Suprapubic skin (tissue), 4 donors: ENCODE measurements at places on chromosomes 2 and 18. TPM values are rescaled to one million over a fixed set of nuclear protein-coding genes. Genes with fewer than 3 reads are reported as not detected.
A peak's percentile ranks its signal among the peaks of the same experiment; 100 is the strongest.

GRCh38 chr18:55483266-55483871 is 104.6 kb downstream of the TCF4 start:
- H3K4me1 ChIP-seq, result peaks cover 8% of the 10 kb centered on the region
- no peak overlapping the region for H3K27ac ChIP-seq
- no peaks in the 10 kb centered on the region for H3K27me3 ChIP-seq
- no peaks in the 10 kb centered on the region for H3K36me3 ChIP-seq
- no peak overlapping the region for H3K4me3 ChIP-seq
- DNase-seq, result no peak

DNA sequence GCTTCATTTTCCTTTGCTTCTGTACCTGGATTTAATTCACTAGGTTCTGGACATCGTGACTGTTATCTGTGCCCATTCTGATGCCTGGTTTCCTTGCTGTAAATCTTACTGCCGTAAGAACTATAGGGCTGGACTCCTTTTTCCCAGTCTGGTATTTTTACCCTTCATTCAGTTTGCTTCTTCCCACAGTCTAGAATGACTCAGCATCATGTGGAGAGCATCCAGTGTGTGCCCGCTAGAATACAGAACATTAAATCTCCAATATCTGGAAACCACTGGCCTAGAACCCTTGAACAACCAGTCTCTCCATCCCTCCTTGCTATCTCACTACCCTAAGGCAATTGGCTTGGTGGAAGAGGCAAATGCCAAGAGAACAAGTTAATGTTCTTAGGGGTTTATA is 1075.4 kb upstream of the ZEB2 start:
- no peak overlapping the region for H3K4me3 ChIP-seq
- H3K4me1 ChIP-seq, result peaks cover 26% of the 10 kb centered on the region
- DNase-seq, result no peak
- no peak overlapping the region for H3K27ac ChIP-seq

- DNase-seq, result no peak
- H3K4me1 ChIP-seq, result peaks cover 21% of the 10 kb centered on the region
- H3K27ac ChIP-seq, result no peak overlapping the region
- H3K27me3 ChIP-seq, result peaks cover 73% of the 10 kb centered on the region
Measured at GRCh38 chr2:45168711-45169338, 159.6 kb upstream of the SIX2 start.

GRCh38 chr2:172965433-172966212 is 110.0 kb upstream of the MAP3K20 start:
- no peaks in the 10 kb centered on the region for H3K36me3 ChIP-seq
- H3K4me3 ChIP-seq, result no peak overlapping the region
- no peaks in the 10 kb centered on the region for H3K27me3 ChIP-seq
- H3K4me1 ChIP-seq, result peaks cover 26% of the 10 kb centered on the region

- no peaks in the 10 kb centered on the region for H3K4me1 ChIP-seq
- no peaks in the 10 kb centered on the region for H3K27me3 ChIP-seq
- H3K4me3 ChIP-seq, result no peak overlapping the region
- no peak overlapping the region for H3K27ac ChIP-seq
- peaks cover 37% of the 10 kb centered on the region for H3K36me3 ChIP-seq
- no peak for DNase-seq
Measured at GRCh38 chr18:12433829-12434540, 26.3 kb downstream of the PRELID3A start.

GRCh38 chr2:33099989-33100388 is 153.2 kb downstream of the LTBP1 start:
- H3K27me3 ChIP-seq, result no peaks in the 10 kb centered on the region
- H3K36me3 ChIP-seq, result no peaks in the 10 kb centered on the region
- DNase-seq, result no peak
- H3K27ac ChIP-seq, result no peak overlapping the region
- H3K4me1 ChIP-seq, result peaks cover 12% of the 10 kb centered on the region

Gene BBS5
- total RNA-seq, result 24.1 TPM

Gene ICOS
- total RNA-seq, result not detected

Gene DSG4
- total RNA-seq, result 1.8 TPM

DNA sequence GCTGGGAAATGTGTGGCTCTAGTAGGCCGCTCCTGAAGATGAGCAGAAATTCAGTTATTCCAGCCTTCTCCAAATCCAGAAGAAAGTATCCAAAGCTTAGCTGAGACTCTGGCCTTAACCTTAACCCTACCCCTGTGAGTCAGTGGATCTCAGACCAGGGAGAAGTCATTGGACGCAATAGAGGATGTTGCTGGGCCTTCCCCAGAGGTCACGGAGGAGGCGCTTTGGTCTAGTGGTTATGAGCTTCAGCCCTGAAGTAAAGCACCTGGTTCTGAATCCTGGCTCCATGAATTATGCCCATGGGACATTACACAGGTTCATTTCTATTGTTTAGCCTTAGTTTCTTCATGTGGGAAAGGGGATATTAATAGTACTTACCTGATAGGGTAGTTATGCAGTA is 24.0 kb downstream of the PKDCC start:
- H3K27ac ChIP-seq, result no peak overlapping the region
- no peak overlapping the region for H3K4me3 ChIP-seq
- peaks cover 4% of the 10 kb centered on the region for H3K4me1 ChIP-seq
- no peaks in the 10 kb centered on the region for H3K27me3 ChIP-seq
- H3K36me3 ChIP-seq, result no peaks in the 10 kb centered on the region

GRCh38 chr2:65103013-65103715 is 26.7 kb downstream of the RAB1A start:
- no peak overlapping the region for H3K27ac ChIP-seq
- peaks cover 50% of the 10 kb centered on the region for H3K36me3 ChIP-seq
- H3K27me3 ChIP-seq, result no peaks in the 10 kb centered on the region

DNA sequence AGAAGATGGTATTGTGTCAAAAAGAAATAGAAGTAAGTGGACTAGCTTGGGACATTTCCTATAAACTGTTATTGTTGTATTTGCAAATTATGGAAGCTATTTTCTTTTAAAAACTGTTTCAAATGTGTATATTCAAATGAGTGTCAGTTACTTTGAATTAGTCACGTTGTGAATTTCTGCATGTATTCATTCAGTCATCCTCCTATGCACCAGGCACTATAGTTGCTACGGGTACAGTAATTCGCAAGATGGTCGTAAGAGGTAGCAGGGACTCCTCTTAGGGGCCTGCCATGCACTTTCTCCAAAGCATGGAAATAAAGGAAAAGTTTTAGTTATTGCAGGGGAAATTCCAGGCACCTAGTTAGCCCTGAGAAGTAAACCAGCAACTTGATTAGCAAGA is 51.3 kb downstream of the FAM161A start:
- DNase-seq, result no peak
- H3K4me1 ChIP-seq, result no peaks in the 10 kb centered on the region
- H3K27me3 ChIP-seq, result peaks cover 9% of the 10 kb centered on the region
- no peak overlapping the region for H3K27ac ChIP-seq

Gene PLCD4
- total RNA-seq, result 2.5 TPM

GRCh38 chr2:29040552-29040951 is 33.8 kb downstream of the PCARE start:
- H3K36me3 ChIP-seq, result no peaks in the 10 kb centered on the region
- DNase-seq, result no peak
- H3K27ac ChIP-seq, result no peak overlapping the region
- peaks cover 11% of the 10 kb centered on the region for H3K4me1 ChIP-seq
- H3K27me3 ChIP-seq, result no peaks in the 10 kb centered on the region

DNA sequence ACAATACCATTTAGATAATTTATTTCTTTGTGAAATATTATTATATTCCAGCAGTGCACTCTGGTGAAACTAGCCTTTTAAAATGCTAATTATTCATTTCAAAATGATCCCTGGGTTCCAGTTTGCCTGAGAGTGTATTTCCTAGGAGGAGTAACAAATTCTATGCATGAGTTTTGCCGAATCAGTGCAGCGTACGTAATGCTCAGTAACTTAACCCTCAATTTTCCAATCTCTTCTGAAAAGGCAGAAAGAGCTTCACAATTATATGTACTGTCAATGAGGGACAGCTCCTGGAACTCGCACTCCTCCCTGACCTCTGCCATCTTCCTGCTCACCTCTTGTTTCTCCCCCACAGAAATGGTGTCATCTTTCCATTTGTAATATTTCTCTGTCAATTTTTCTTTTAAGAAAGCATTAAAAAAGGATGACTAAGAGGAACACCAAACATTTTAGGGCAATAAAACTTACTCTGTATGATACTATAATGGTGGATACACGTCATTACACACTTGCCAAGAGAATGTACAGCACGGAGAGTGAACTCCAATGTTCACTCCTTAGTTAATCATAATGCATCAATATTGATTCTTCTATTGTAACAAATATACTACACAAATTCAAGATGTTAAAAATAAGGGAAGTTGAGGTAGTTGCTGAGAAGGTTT is 25.7 kb upstream of the XIRP2 start:
- H3K4me3 ChIP-seq, result no peak overlapping the region
- H3K27ac ChIP-seq, result no peak overlapping the region
- no peaks in the 10 kb centered on the region for H3K36me3 ChIP-seq
- no peaks in the 10 kb centered on the region for H3K27me3 ChIP-seq

- H3K36me3 ChIP-seq, result no peaks in the 10 kb centered on the region
- H3K4me1 ChIP-seq, result no peaks in the 10 kb centered on the region
- peaks cover 77% of the 10 kb centered on the region for H3K27me3 ChIP-seq
- DNase-seq, result no peak
Measured at GRCh38 chr2:222052934-222053367, 245.8 kb downstream of the PAX3 start.

DNA sequence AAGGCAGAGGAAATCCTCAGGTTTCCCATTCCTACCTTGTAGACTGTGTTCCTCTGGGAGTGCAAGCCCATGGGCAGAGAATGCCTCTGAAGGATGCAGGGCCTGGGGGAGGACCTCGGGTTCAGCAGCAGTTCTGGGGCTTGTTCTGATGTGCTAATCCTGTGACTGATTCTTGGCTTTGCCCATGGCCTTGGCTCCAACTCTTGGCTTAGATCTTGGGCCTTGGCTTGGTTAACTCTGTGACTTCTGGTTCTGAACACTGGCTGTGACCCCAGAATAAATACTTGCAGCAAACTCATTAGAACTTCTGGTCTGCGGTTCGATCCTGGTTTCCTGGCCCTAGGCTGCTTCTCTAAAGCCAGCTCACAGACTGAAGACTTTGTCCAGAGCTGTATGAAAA is 366.9 kb upstream of the ZEB2 start:
- H3K27ac ChIP-seq, result no peak overlapping the region
- H3K4me3 ChIP-seq, result no peak overlapping the region
- no peak for DNase-seq

Gene GPR17
- total RNA-seq, result not detected

GRCh38 chr2:224404796-224405195 is 2.9 kb upstream of the FAM124B start:
- no peaks in the 10 kb centered on the region for H3K4me1 ChIP-seq
- no peaks in the 10 kb centered on the region for H3K36me3 ChIP-seq
- no peak overlapping the region for H3K4me3 ChIP-seq
- no peaks in the 10 kb centered on the region for H3K27me3 ChIP-seq

Gene IL1B
- total RNA-seq, result not detected

DNA sequence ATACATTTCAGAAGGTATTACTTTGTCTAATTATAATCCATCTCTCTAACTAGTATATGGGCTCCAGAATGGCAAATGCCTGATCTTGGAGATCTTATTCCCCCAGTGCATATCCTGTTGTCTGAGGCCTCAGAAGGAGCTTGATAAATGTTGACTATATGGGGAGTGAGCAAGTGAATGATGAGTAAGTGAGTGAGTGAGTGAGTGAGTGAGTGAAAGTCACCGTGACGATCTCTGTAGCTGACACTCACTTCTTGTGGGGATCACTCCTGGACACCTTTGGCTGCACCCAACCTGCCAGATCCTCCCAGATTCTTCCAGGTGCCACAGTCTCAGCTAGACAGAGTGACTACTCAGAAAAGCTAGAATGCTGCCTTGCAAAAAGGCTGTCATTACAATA is 2.8 kb downstream of the XDH start:
- H3K27ac ChIP-seq, result no peak overlapping the region
- no peaks in the 10 kb centered on the region for H3K36me3 ChIP-seq
- DNase-seq, result no peak
- no peak overlapping the region for H3K4me3 ChIP-seq

DNA sequence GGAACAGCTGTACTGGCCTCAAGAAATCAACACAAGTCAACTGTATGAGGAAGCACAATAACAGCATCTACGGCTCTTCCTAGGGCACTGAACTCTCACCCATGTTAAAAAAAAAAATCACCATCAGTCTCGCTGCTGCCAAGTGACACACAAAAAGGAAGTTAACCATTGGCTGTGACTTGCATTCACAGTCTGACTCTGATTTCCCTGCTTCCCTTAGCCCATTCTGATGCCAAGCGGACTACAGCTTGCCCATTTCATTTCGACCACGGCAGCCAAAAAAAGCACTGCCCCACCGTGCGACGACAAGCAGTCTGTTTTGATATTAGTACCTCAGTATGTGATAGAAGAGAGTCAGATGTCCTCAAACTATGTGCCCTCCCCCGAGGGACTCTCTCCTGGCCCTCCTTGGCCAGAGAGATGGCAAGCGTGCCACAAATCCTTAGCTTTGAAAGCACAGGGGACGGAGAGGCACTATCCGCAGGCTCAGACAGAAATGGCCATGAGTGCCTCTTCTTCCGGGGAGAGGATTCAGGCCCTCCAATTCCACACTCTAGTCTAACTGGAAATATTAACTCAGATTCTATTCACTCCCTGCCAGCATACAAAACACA is 250.0 kb downstream of the TCF4 start:
- no peaks in the 10 kb centered on the region for H3K36me3 ChIP-seq
- H3K27ac ChIP-seq, result peak overlapping the region; percentile 83
- H3K4me3 ChIP-seq, result peak overlapping the region; percentile 13
- H3K27me3 ChIP-seq, result no peaks in the 10 kb centered on the region

DNA sequence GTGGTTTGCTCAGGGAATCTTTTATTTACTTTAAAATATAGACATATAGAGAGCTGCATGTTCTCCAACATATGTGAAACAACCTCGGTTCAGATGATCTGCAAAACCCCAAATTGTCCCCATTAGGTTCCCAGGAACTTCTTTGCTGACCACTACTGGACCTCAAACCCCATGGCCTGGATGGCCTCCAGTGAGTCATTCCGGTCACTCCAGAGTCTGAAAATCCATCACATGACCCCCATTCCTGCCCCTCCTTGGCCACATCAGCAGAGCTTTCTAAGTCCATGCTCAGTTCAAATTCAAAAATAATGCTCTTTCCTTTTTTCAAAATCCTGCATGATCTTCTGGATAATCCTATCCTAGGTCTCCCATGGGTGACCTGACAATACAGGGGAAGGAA is 271.0 kb downstream of the TNS1 start:
- no peaks in the 10 kb centered on the region for H3K36me3 ChIP-seq
- no peak for DNase-seq
- no peak overlapping the region for H3K4me3 ChIP-seq
- H3K27me3 ChIP-seq, result no peaks in the 10 kb centered on the region
- peaks cover 38% of the 10 kb centered on the region for H3K4me1 ChIP-seq
- no peak overlapping the region for H3K27ac ChIP-seq

- no peak overlapping the region for H3K4me3 ChIP-seq
- peaks cover 21% of the 10 kb centered on the region for H3K4me1 ChIP-seq
- no peak for DNase-seq
- no peaks in the 10 kb centered on the region for H3K27me3 ChIP-seq
- no peak overlapping the region for H3K27ac ChIP-seq
Measured at GRCh38 chr18:48848641-48849143, 102.1 kb downstream of the SMAD7 start.
